ENCODE measurements at places on chromosomes 5 and 9.

DNA sequence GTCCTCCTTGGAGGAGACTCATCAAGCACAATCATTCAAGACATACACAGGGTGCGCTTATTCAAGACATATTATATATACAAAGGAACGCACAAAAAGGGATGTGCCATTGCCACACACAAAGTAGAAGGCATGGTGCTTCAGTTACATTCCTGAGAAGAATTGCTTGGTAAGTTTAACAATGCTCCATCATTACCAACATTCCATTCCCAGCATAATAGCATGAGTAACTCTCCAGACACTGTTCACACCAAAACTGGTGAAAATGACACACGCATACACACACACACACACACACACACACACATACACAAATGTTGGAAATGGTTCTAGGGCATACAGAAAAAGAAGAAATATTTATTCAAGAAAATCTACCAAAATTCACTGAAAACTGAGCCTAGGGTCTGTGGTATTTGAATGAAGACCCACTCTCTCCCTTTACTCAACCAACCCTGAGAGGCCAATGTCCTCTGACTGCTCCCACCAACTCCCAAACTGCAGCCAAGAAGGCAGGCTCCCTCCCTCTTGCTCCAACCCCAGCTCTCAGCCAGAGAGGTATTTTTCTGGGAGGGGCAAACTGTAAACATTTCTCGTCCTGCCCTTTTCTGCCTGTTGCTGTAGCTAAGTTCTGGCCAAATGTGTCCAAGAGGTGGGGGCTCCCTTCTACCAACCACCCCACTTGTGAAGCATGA is 19.9 kb downstream of the UGT3A1 start:
- peak; percentile 35 for DNase-seq

DNA sequence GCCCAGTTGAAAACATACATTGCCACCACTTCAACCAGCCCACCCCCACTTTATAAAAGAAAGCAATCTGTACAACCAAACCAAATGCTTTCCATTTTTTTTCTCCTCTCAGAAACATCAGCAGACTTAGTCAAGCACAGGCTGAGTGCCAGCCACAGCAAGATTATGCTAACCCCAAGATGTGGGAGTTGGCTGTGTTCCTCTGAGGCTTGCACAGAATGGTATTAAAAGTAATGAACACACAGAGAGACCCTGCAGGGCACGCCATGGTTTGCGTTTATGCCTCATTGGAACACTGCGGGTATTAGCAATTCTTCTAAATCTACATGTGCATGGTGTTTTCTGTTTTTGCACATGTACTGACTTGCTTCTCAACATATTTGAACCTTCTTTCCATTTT is 419.9 kb upstream of the GRAMD2B start:
- no peak for DNase-seq

- no peak for DNase-seq
Observed at GRCh38 chr9:124786881-124787573, 10.1 kb downstream of the OLFML2A start.

- no peak for DNase-seq
Observed at GRCh38 chr9:12856603-12857002, 81.8 kb downstream of the LURAP1L start.

DNA sequence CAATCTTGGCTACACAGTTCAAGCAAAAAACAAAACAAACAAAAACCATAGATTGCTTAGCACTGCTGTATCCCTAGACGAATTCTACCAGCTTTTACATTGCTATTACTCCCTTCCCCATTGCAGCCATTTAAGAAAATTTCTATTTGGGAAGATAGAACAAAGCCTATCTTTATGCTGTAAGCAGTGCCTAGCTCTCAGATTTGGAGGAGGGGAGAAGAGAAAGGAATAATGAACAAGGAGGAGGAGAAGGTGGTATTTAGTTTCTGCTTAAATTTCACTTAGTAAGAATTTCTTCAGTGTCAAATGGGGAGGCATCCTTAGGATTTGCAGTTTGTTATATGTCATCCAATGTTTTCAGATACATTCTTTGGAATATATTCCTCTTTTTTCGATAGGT is 16.2 kb upstream of the TLE1 start:
- no peak for DNase-seq

DNA sequence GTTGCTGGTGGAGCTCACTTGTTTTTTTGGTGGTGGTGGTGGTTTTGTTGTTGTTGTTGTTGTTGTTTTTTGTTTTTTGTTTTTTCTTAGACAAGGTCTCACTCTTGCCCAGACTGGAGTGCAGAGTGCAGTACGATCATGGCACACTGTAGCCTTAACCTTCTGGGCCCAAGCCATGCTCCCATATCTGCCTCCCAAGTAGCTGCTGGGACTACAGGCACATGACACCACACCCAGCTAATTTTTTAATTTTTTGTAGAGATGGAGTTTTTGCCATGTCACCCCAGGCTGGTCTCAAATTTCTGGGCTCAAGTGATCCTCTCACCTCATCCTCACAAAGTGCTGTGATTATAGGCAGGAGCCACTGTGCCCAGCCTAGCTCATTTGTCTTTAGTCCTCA is 53.5 kb downstream of the NUP214 start:
- no peak for DNase-seq

Measured in epithelial cell of proximal tubule (primary cell).